ENCODE measurements at places on chromosomes 12 and 14. TPM values are rescaled to one million over a fixed set of nuclear protein-coding genes. Genes with fewer than 3 reads are reported as not detected.

The POTEM gene
- total RNA-seq, result not detected

The PEBP1 gene
- total RNA-seq, result 153 TPM

The SERPINA3 gene
- 3.9 TPM for total RNA-seq

The KLRC1 gene
- total RNA-seq, result not detected

The REP15 gene
- 1.3 TPM for total RNA-seq

GRCh38 chr12:59839514-59839913, 243.7 kb downstream of the SLC16A7 start:
- DNase-seq, result no peak

GRCh38 chr14:99511421-99512109, 30.4 kb downstream of the CCNK start:
- DNase-seq, result peak; percentile 85

- DNase-seq, result no peak
Observed at GRCh38 chr12:6963016-6963731, 7.3 kb downstream of the PHB2 start.

DNA sequence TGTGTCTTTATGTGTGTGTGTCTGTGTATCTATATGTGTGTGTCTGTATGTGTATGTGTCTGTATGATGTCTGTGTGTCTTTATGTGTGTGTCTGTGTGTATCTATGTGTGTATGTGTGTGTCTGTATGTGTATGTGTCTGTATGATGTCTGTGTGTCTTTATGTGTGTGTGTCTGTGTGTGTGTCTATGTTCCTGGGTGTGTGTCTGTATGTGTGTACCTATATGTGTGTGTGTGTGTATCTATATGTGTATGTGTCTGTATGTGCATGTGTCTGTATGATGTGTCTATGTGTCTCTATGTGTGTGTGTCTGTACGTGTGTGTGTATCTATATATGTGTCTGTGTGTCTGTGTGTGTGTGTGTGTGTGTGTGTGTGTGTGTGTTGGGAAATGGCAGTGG, 19.0 kb upstream of the CD9 start:
- no peak for DNase-seq

GRCh38 chr14:100644784-100645183, 57.6 kb upstream of the BEGAIN start:
- DNase-seq, result no peak

DNA sequence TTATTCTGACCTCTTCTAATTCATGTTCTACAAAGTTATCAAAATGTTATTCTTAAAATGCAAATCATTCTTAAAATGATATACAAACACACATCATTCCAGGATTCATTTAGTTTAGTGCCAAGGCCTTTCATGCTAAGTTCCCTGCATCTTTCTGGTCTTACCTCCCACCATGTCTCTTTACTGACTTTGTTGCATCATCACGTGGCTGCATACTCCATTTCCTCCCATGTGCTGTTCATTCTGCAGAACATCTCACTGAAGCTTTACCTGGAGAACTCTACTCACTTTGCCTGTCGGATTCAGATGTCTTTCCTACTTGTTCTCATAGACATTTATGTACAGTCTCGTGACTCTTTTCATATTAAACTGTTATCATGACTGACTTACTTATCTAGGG, 278.1 kb downstream of the RAD51B start:
- DNase-seq, result no peak

DNA sequence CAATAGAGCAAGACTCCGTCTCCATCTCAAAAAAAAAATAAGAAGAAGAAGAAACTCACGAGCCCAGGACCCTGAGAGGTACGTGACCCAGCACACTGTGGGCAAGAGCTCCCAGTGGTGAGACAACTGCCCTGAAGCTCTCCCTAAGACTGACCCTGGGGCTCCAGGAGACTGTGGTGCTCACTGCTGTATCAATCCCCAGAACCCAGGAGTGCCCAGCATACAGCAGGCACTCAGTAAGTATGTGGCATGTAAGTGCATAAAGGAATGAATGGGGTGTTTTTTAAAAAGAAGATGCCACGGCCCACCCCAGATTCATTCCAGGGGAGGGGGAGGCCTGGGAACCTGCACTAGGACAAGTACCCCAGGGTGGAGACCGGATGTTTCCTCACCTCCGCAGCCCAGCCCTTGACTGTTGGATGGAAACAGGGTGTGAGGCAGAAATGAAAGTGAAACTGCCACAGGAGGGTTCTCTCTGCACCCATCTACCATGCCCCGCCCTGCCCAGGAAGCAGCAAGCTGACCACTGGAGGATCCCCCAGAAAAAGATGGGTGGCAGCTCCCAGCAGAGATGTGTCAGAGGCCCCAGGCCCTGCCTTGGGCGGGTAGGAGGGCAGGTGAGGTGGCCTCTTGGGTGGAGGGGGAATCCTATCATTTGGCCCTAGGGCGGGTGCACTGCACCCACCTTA, 12.2 kb downstream of the ITPK1 start:
- DNase-seq, result no peak

DNA sequence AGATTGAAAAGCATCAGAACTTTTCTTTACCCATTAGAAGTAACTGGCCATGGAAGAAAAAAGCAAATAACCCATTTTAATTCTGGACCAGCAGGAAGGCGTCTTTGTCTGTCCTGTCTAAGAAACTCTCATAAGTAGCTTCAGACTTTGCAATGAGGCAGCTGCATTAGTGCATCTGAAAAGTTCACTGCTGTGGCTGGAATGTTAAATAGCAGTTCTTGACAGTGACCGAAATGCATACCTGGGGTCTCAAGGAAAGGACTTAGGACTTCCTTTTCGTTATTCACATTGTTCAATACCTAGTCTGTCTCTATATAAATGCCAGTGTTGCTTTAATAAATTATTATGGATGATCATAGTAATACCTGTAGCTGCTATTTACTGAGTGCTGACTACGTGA, 125.9 kb downstream of the ANO4 start:
- no peak for DNase-seq

- DNase-seq, result no peak
Observed at GRCh38 chr14:45526715-45527549, 273.9 kb upstream of the MIS18BP1 start.

DNA sequence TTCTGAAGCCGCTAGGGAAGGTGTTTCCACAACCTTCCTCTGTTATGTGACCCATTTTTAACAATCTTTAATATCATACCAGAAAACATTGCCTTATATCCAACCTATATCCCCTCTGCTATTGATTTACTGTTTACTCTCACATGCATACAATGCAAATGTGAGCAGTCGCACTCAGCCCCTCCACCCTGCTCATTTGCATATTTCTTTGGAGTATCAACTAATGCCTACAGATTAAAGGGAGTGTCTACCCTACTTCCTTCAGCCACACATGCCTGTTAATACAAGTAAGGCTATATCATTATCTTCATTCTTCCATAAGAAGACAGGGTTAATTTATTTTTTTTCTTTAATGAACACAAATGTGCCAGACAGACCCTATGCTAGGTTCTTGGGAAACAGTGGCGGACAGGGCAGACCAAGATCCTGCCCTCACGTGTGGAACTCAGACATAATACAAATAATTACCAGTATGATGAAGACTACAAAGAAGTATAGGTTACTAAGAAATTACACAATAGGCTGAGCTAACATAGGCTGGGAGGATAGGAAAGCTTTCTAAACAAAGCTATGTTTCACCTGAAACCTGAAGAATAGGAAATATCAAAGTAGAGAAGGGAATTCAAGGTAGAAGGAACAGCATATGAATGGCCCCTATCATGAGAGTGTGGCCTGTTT, 107.3 kb upstream of the MDM1 start:
- no peak for DNase-seq

GRCh38 chr14:24238123-24238522, 4.3 kb downstream of the TINF2 start:
- no peak for DNase-seq

- no peak for DNase-seq
Observed at GRCh38 chr14:33186656-33187055, 248.0 kb downstream of the NPAS3 start.

DNA sequence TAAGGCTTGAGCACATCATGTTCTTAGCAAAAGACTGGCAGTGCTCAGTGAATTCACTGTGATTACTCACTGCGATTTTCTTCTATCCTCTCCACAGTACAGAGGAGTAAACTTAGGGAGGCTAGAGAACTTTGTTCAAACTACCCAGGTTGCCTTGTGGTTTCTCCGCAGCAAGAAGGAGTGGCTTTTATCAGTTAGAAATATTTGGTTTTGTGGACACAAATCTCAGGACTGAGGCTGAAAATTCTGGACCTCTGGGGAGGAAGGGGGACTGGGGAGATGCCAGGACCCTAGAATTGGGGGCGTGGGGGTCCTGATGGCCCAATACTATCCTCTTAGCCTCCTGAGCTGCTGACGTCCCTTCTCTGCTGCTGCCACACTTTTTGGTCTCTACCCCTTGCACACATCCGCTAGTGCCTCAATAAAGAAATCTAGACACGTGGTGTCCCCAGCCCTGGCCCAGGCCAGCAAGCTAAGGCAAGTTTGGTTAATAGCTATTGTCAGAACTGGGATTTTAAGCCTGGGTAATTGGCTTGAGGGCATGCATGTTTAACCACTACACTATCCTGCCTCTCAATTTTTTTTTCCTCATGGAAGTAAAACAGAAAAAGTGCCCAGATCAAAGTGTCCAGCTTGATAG, 842 bp downstream of the OAS2 start:
- no peak for DNase-seq
